ENCODE measurements at places on chromosomes 12 and 14.
A peak's percentile ranks its signal among the peaks of the same experiment; 100 is the strongest.

- peak; percentile 24 for DNase-seq
Measured at GRCh38 chr12:63151623-63152320, 771 bp upstream of the AVPR1A start.

- no peak for DNase-seq
Measured at GRCh38 chr14:54465654-54466053, 23.1 kb downstream of the GMFB start.

GRCh38 chr12:88299567-88300101 is 157.5 kb downstream of the TMTC3 start:
- peak; percentile 91 for DNase-seq

- no peak for DNase-seq
Measured at GRCh38 chr14:51511265-51511664, 140.4 kb upstream of the FRMD6 start.

DNA sequence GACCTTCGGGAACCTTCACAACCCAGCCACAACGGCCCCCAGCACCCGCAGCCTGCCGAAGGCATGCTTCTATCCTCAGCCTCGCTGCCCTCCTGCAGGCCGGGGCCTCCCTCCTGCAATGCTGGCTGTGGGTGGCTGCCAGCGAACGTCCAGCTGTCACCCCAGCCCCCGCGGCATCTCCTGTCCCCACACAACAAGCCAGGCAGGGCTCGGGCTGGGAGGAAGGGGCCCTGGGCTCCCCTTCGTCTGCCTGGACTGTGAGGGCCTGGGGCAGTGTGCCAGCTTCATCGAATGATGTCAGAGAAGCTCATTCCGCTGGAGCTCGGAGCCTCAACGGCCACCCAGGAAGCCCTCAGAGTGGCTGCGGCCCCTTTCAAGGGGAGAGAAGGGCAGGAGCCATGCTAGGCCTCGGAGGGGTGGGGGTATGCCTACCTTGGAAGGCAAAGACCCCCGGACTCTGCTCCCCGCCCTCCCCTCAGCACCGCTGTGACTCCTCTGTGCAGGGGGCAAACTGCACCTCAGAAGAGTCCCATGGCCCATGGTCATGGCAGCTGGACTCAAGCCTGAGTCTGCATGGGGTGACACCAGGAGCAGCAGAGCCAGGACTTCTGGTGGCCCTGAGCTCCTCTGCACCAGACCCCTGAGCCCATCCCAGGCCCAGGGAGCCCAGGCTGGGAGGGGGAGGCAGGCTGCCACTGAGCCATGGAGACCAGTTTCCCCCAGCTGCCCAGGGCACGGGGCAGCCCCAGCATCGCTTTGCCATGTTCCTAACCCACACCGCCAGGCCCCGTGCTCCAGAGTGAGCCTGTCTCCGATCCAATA is 24.7 kb upstream of the C14orf180 start:
- DNase-seq = no peak

DNA sequence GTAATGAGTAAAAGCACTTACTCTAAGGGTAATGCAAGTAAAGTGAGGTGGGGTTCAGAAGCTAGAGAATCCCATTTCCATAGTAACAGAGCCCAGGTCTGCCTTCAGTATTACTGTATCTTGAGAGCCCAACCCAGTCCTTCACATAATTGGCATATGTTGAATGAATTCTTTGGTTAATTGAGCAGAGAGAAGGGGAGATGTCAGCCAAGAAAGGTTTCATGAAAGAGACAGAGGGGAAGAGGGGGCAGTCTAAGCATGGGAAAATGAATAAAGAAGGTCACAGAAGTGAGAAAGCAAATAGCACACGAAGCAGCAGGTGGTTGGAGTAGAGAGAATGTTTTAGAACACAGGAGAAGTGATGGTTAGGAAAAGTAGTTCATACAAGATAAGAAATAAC is 371.1 kb downstream of the SEC23A start:
- no peak for DNase-seq
